ENCODE measurements at places on chromosomes 3 and 15. TPM values are rescaled to one million over a fixed set of nuclear protein-coding genes. Genes with fewer than 3 reads are reported as not detected.

Gene GRK7
- not detected for total RNA-seq

Gene RASL12
- total RNA-seq = 15.1 TPM

Gene GLCE
- 38.6 TPM for total RNA-seq

Gene CFAP20DC
- total RNA-seq = 1.6 TPM

Gene OXTR
- total RNA-seq = 0.52 TPM

Gene SETMAR
- 12.5 TPM for total RNA-seq

Gene PPP1R14D
- total RNA-seq = not detected

Gene UROC1
- not detected for total RNA-seq

Gene TEX55
- total RNA-seq = not detected

Gene NR2E3
- 1.0 TPM for total RNA-seq

Gene CACNA2D2
- 1.0 TPM for total RNA-seq

Gene OR5K2
- total RNA-seq = not detected

Gene STRIT1
- total RNA-seq = 1.0 TPM

Gene ERICH6
- not detected for total RNA-seq

Gene SUSD5
- total RNA-seq = 2.6 TPM

Gene TMEM266
- total RNA-seq = not detected

Gene TUSC7
- not detected for total RNA-seq

Gene CTDSPL2
- 59.5 TPM for total RNA-seq

Gene SLC22A14
- total RNA-seq = under 0.01 TPM

Gene CCR9
- total RNA-seq = 0.52 TPM

Gene ZNF662
- total RNA-seq = 11.0 TPM

Gene CAV3
- 222 TPM for total RNA-seq

Gene NAALADL2
- 17.7 TPM for total RNA-seq

Gene STAB1
- 67.3 TPM for total RNA-seq

Gene ANKRD34C
- total RNA-seq = not detected

Gene RPSA
- total RNA-seq = 1,387 TPM

Gene ROPN1B
- total RNA-seq = not detected

Gene RTP1
- total RNA-seq = not detected

Gene C15orf39
- total RNA-seq = 2.6 TPM

Gene CHRM5
- total RNA-seq = not detected

Data from skeletal muscle tissue (tissue), 5 donors.